ENCODE measurements at places on chromosomes 2 and 18.

GRCh38 chr2:118121986-118122524 is 33.8 kb downstream of the INSIG2 start:
- DNase-seq, result no peak

- no peak for DNase-seq
Measured at GRCh38 chr2:73614105-73614504, 28.1 kb downstream of the NAT8 start.

DNA sequence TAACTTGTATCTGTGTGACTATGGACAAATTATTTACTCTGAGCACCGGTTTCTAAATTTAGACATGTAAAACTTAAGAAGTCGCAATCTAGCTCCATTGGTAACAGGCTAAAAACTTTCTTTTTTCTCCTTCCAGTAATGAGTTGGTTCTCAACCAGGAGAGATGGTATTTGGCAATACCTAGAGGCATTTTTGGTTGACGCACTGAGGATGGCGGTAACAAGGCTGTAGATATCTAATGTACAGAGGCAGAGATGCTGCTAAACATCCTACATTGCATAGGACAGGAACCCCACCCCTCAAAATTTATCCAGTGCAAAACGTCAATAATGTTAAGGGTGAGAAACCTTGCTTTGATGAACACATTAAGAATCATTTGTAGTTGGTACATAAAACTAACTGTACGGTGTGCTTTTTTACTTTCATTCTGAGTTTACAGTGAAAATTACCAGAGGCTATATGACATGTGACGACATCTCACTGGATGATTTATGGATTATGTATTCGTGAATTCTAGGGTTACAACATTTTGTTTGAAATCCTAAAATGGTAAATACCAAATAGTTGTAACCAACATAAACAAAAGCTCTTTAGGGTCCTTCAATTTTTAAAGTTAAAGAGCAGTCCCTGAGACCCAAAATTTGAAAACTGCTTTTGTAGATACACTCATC is 91.3 kb downstream of the TLK1 start:
- DNase-seq, result no peak

DNA sequence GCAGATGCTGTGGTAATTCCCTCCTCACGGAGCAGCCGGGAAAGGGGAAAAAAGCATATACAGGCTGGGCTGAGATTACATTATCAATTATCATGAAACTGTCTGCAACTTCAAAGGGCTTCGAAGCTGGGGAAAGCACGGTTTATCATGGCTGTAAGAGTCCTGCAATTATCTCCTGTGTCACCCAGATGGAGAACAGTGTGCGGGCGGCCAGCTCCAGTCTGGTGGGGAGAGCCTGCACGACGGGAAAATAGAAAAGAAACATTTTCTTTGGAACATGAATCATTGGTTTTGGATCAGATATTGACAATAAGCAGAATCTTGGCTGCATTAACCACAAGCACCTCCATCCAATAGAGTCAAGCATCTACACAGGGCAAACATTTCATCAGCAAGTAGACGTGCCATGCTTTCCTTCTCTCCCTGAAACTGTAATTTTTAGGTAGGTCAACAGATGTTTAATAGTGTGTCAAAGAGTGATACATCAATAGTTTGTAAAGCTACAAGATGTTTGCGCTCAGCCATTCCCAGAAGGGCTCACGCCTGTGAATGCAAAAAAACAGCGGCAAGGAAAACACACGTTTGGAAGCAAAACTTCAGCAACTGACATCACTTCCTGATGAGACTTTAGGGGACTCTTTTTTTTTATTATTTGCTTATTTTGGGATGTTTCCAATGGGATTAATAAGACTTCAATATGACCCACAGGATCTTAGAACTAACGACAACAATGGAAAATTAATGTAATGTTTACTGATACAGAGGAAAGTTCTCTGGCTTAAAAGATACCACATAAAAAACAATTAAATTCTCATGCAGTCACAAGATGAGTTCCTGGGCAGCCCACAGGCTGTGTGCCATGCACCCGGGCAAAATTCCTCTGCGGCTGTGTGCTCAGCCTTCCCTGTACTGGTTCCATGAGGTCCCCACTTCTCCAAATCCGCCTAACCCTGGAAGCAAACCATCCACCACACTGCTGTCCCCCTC is 111.0 kb upstream of the SALL3 start:
- DNase-seq, result no peak

GRCh38 chr2:36416370-36417165 is 61.0 kb downstream of the CRIM1 start:
- no peak for DNase-seq

GRCh38 chr2:57878866-57879210 is 167.8 kb upstream of the VRK2 start:
- DNase-seq, result no peak

DNA sequence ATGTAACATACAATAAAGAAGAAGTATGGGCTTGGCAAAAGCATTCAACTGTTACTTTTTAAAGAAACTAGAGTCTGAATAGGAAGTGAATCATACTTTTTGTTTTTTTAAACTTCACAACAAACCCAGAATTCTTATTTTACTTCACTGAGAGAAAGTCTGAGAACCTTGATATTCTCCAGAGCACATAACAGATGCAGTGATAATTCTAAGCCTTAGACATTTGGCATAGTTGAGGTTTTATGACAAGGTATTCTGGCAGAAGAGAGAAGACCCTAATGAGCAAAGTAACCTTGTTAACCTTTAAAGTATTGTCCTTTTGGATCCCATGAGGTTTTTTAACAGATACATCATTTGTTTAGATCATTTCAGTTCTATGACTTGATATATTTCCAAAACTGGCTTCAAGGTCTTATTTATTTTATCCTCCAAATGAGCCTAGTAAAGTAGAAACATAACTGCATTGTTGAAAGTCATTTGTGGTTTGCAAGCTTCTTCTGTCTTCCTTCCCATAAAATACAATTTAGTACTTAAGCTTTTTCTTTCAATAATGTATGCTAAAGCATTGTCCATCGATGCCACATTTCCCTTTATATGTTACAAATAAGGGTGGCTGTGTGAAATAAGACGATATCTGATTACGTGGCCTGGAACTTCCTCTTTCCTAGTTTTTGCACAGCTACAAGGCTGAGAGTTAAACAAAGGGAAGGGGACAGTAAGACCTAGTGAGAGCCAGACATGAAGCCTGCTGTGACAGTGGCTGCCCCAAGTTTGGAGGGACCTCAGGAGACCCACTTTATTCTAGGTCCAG is 86.1 kb upstream of the ITPRID2 start:
- no peak for DNase-seq

DNA sequence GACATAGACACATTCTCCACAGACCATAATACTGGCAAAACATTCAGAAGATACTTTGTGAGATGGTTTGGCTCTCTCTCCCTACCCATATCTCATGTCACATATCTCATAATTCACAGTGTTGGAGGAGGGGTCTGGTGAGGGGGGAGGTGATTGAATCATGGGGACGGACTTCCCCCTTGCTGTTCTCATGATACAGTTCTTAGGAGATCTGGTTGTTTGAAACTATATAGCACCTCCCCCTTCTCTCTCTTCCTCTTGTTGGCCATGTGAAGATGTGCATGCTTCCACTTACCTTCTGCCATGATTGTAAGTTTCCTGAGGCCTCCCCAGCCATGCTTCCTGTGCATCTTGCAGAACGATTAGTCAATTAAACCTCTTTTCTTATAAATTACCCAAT is 61.1 kb downstream of the HK2 start:
- DNase-seq, result no peak

- DNase-seq, result no peak
Measured at GRCh38 chr18:39190508-39190907, 1624.9 kb upstream of the CELF4 start.

DNA sequence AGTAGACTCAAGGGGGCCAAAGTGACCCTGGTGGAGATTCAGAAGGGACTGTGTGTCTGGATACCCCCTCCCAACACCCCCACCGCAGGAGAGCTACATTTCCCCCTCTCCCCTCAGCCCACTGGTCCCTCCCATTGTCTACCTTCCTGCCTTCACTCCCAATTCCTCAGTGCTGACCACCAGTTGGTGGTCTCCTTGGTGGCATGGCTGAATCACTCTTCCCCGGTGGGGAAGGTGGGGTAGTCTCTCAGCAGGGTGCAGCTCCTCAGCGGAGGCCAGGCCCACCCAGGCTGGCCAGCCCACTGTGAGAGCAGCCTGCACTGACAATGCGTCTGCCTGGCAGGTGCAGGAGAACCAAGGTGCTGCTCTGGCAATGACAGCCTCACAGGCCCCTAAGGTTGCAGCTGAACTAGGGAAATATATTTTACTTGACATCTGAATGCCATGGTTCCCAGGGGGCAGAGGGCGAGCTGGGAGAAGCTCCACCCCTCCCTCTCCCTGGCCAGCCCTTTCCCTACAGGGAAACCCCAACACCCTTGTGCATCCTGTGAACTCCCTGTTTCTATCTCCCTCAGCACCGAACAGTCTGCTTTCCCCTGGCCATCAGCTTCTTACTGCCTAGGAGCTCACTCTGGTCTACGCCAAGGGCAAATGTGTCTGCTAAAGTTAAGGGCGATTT is 62.6 kb upstream of the PAX8 start:
- no peak for DNase-seq

DNA sequence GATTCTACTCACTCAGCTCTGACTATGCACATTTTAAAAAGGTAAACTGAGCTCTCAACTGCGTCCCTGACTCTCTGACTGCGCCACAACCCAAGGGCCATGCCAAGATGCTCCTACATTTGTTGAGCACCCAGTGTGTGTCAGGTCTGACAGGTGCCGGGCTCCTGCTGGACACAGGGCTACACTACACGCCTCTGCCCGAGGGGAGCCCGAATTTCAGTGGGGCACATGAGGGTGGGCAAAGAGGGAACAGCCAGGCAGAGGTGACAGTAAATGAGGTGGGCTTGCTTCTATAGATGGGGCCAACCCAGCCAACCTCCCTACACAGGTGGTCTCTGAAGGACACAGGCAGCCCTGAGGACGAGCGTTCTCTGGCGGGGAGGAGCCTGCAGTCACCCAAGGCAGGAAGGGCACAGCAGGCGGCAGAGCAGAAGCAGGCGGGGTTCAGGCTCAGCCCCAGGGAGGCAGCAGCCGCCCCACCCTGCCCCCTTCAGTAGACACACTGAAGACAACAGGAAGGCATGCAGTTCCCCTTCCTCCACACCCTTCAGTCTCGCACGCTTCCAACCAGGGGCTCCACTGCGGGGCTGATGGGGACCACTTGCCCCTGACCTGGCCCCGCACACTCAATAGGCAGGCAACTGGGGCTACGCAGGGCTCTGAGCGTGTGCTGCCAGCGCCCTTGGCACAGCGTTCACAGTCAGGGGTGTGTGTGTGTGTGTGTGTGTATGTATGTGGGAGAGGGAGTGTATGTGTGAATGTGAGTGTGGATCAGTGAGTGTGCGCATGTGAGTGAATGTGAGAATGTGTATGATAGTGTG is 98.4 kb downstream of the UXS1 start:
- DNase-seq, result no peak

GRCh38 chr2:151833984-151834383 is 5.8 kb upstream of the ARL5A start:
- no peak for DNase-seq

- peak; percentile 86 for DNase-seq
Measured at GRCh38 chr2:33529771-33530481, 53.5 kb downstream of the RASGRP3 start.

GRCh38 chr18:31648966-31649429 is 35.4 kb downstream of the B4GALT6 start:
- peak; percentile 22 for DNase-seq

GRCh38 chr2:39942950-39943349 is 163.9 kb upstream of the THUMPD2 start:
- peak; percentile 21 for DNase-seq

- no peak for DNase-seq
Measured at GRCh38 chr2:102289129-102289528, 22.2 kb upstream of the IL1RL1 start.

GRCh38 chr2:183740241-183740640 is 616.0 kb downstream of the NUP35 start:
- DNase-seq, result no peak

DNA sequence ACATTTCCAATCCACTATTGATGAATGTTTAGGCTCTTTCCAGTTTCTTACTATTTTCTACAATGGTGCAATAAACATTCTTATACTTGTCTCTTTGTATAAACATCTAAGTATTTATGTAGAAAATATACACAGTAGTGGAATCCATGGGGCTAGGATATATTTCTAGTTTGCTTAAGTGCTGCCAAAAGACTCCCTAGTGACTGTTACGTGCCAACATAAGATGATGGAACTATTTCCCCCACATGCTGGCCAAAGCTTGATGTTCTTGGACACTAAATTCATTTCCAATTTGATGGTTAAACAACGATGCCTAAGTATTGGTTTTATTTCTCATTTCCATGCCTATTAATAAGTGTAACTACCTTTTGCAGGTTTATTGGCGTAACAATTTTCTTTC is 378.4 kb upstream of the HNRNPA3 start:
- DNase-seq, result no peak

GRCh38 chr18:22226801-22227200 is 57.4 kb downstream of the GATA6 start:
- no peak for DNase-seq

DNA sequence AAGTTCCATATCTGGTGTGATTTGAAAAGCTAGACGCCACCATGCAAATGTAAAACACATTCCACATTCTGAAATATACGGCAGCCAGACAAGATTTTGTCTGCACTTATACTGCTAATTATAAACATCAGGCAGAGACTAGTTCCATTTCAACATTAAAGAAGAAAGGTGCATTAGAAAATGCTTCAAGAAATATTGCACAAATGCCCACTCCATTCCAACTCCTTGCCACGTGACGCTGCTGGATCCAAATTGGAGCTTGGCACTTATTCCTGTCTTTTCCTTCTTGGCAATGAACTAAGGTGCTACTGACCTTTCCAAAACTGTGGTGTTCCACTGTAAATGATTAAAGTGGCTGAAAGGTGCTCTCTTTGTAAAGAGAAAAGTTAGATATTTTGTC is 6.3 kb downstream of the COL6A3 start:
- no peak for DNase-seq

DNA sequence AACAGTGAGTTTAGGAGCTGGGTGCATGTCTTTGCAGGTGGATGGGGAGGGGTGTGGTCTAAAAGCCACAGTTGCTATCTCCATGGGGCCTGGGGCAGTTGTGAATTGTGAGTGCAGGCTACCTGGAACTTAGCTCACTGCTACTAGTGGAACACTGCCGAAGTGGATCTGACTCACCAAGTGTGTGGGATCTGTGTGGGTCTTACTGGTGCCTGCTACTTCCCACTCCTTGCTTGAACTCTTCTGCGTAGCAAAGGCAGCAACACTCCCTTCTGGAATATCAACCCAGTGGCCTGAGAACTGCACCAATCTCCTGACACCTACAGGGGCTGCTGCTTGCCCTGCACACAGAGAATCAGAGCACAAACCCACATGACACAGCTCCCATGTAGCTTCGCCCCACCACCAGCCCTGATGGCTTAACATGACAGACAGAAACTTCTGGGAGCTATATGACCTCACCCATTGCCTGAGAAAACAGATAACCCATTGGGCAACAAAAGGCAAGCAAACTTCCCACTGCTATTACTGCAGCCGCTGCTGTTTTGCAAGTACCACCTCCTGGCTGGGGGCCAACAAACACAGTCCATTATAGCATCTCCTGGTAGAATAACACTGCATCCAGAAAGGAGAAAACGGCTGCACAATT is 455.1 kb upstream of the DDX18 start:
- no peak for DNase-seq

- DNase-seq, result no peak
Measured at GRCh38 chr2:178732913-178733312, 74.3 kb downstream of the TTN start.

GRCh38 chr2:239588451-239589269 is 187.8 kb upstream of the HDAC4 start:
- DNase-seq, result no peak

GRCh38 chr2:142615876-142616275 is 261.6 kb upstream of the KYNU start:
- DNase-seq, result no peak

- no peak for DNase-seq
Measured at GRCh38 chr2:181483876-181484275, 26.7 kb downstream of the ITGA4 start.

Data from stromal cell of bone marrow (primary cell).